ENCODE measurements at places on chromosomes 5 and 9.

GRCh38 chr5:157961896-157962590 is 103.1 kb upstream of the CLINT1 start:
- no peak for DNase-seq

DNA sequence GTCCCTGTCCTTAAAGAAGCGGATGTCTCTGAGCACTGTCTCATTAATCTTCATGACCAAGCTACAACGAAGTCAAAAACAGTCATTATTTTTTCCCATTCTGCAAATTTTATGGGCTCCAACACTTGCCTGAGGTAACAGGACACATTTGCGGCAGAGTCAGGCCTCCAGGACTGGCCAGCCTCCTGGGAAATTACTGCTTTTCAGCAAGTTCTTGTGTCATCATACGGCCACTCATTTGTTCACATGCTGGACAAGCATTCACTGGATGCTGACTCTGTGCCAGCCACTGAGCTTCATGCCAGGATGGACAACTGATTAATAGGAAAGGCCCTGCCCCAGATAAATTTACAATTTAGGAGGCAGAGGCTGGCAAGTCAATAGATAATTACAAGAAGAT is 305.7 kb downstream of the ACTL7B start:
- no peak for DNase-seq

- DNase-seq, result no peak
Observed at GRCh38 chr5:14267991-14268708, 125.0 kb downstream of the TRIO start.

DNA sequence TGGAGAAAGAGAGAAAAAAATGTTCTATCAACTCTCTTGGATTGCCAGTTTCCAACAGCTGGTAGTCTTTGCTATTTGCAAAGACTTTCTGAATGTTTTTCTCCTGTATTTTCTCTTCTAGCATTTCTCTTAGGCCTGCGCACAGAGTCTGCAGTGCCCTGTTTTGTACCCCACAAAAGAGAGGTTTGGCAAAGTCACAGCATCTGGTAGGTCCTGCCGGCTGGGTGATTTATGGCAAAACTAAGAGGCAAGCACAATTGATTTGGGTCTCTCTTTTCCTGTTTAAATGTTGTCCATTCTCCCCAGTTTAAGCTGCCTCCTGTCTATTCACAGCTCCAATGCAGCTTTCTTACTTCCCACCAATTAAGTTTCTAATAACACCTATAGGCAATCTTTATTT is 193.9 kb downstream of the TRPM3 start:
- DNase-seq, result no peak

- DNase-seq, result no peak
Observed at GRCh38 chr5:36396640-36397039, 94.9 kb upstream of the RANBP3L start.

- no peak for DNase-seq
Observed at GRCh38 chr5:172768098-172768572, 2.9 kb downstream of the DUSP1 start.

DNA sequence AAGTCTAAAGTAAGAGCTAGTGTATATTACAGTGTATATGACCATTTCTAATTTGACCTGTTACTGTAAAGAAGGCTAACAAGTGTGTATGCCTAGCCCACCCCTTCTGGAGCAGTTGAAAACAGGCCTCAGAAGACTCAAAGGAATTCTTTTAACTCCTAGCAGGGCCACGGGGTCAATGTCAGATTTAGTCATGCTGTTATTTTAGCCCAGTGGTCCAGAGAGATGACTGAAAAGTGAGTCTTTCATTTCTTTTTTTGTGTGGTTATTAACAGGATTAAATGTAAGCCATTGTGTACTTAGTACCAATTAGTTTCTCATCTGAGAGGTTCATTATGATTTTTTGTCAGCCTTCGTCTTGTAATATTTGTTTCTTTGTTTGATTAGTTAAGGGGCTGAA is 24.4 kb downstream of the ZCCHC7 start:
- DNase-seq, result no peak

DNA sequence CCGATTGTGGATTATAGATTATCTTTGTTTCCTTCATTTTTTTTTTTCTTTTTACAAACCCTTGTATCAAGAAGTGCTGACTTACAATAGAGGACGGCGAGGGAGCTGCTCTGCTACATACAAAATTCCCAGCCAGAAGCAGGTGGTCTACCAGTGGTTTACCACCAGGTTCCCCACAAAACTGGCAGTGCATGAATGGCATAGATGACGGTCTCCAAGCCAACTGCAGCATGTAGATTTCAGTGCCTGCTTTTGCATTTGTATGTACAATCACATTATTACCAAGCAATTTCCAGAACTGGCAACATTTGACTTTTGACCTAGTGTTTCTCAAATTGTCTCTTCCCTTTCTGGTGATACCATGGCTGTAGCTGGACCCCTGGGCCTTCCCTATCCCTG is 84.0 kb downstream of the ACER2 start:
- no peak for DNase-seq

DNA sequence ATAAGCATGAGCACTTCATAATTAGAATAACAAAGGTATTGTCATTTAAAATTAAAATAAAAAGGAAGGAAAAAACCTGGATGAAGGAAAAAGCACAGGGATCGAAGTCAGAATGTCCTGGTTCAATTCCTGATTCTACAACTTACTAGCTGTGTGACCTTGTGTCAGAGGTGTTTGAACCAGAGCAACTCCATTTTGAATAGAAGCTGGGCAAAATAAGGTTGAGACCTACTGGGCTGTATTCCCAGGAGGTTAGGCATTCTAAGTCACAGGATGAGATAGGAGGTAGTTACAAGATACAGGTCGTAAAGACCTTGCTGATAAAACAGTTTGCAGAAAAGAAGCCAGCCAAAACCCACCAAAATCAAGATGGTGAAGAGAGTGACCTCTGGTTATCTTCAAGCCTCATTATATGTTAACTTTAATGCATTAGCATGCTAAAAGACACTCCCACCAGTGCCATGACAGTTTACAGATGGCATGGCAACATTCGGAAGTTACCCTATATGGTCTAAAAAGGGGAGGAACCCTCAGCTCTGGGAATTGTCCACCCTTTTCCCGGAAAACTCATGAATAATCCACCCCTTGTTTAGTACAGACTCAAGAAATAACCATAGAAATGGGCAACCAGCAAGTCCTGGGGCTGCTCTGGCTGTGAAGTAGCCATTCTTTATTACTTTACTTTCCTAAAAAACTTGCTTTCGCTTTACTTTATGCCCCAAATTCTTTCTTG is 412.7 kb downstream of the PIK3R1 start:
- no peak for DNase-seq

DNA sequence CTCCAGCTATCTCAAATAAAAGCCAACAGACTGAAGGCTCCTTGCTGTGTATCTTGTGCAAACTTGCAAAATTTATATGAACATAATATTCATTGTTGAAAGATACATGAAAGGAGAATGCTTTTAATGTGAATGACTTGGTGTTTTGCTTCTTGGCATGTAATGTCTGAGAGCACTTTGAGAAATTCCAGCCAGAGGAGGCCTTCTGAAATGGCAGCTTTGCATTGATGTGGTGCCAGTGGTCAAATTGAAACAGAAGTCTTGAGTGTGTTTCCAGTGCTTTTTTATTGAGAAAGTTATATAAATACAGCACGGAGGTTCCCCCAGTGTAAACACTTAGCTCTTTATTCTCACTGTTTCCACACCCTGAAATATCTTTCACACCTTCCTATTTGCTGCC is 182.1 kb downstream of the ADCY2 start:
- DNase-seq, result no peak

DNA sequence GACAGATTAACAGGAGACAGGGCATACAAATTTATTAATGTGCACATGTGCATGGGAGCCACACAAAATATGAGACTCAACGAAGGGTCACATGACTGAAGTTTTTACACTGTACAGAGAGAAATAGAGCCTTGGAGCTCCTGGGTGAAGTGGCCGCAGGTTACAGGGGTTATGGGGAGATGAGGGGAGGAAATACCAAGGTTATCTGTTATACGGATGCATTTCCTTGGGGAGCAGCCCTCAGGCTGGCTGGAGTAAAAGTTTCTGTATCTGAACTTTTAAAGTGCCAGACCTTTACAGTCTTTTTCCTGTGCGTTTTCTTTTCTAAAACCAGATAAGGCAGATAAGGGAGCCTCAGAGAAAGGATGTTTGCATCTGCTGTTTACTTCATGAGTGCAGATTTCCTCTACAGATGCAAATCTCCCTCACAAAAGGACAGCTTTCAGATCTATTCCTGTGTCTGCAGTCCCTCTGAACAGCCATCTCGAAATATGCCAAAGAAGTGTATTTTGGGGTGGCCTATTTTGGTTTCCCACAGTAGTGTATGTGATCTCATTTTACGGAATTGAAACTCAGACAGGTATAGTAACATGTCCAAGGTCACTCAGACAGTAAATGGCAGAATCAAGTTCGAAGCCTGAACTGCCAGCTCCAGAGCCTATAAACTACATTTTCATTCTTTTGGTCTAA is 139.3 kb upstream of the FBXL17 start:
- DNase-seq, result no peak

- DNase-seq, result no peak
Observed at GRCh38 chr5:83343299-83343698, 128.2 kb upstream of the VCAN start.

- no peak for DNase-seq
Observed at GRCh38 chr5:54837093-54837492, 148.3 kb downstream of the ESM1 start.

- DNase-seq, result no peak
Observed at GRCh38 chr5:80239680-80240367, 16.0 kb downstream of the SERINC5 start.

DNA sequence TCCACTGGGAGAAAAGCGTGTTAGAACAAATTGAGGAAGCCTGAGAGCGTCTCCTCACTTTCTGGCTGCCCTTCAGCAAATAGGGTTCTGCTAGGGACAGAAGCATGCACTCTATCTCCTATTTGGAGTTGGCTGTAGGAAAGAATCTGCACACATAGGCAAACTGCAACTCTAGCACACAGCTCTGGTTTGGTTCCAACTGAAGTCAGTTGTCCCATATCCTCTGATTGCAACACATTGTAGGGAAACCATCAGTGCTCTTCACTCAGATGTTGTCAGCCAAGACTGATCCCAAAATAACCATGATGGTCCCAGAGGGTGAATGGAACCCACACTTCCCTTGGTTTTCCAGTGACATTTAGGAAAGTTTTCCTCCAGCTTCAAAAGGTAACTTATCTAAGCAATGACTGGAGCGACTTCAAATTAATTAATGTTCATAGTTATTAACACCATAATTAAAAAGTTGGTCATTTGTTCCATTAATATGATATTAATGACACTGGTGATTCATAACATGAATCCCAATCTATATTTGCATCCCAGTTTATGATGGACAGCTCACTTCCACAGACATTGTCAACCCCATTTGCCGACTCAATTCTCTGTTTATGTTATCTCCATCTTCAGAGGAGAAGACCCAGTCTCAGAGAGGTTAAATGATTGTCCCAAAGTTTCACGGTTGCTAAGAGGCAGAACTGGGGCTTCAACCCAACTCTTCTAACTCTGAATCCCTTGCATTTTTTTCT is 136.7 kb upstream of the ZNF462 start:
- DNase-seq, result no peak

- DNase-seq, result no peak
Observed at GRCh38 chr5:135027266-135027696, 6.7 kb downstream of the PITX1 start.

- DNase-seq, result no peak
Observed at GRCh38 chr5:93886917-93887361, 145.5 kb upstream of the POU5F2 start.

DNA sequence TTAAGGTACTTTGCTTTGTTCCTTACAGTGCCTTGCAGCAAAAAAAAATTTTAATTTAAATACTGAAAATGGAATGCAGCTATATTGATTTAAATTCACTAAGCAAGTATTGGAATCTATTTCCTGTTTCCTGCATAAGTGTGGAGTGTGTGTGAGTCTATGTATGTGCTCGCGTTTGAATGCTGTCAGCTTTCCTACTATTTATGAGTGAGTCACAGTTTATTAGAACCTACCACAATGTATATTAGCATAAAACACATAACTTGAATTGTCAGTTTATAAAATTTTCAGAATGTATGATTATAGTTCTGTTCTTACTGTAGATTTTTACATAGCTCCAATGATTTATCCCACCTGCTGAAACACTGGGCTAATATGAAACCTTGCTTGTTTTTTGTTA is 302.1 kb downstream of the NR2F1-AS1 start:
- DNase-seq, result no peak

DNA sequence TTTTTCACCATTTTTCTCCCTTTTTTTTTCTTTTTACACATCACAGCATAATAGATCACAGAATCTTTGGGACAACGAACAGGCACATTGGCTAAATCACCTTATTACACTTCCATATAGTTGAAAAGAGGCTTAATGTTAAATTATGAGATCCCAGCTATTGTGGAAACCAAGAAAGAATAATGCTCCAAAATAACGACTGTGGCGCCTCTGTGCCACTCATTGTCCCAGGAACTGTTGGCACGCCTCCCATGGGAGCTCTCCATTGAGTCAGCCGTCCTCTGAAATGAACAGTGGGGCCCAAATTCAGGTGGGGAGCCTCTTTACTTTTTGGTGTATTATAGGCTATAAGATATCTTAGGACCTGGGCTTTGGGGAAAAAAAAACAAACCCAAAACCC is 82.2 kb upstream of the NFIB start:
- DNase-seq, result no peak
